Hepatocyte (in vitro differentiated cells): ENCODE measurements at places on chromosomes 6 and 20.

DNA sequence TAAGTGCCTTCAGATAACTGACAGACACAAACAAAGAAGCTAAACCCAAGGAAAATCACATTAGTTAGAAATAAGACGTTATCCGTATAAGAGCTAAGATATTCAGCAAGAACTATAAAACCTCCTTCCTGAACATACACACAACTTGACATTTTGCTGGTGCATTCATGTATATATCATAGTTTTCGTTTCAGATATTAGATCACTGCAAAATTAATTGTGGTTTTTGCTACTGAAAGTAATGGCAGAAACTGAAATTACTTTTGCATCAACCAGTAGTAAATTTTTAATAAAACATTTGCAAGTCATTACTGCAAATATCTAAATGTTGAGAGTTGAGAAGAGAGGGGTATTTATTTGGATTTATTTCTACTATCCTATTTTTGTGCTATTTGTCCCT lies 26.1 kb upstream of the KCNQ5 start:
- no peak for DNase-seq

GRCh38 chr20:43844778-43845614 lies 69.7 kb upstream of the TOX2 start:
- peak; percentile 30 for DNase-seq

- DNase-seq: no peak
Observed at GRCh38 chr20:36317675-36318074, 11.5 kb downstream of the DLGAP4 start.

- no peak for DNase-seq
Observed at GRCh38 chr6:99761711-99762110, 155.1 kb downstream of the PRDM13 start.

GRCh38 chr6:53679446-53679933 lies 13.9 kb upstream of the KLHL31 start:
- DNase-seq: peak; percentile 37

GRCh38 chr6:139341060-139341459 lies 33.4 kb downstream of the CITED2 start:
- no peak for DNase-seq

DNA sequence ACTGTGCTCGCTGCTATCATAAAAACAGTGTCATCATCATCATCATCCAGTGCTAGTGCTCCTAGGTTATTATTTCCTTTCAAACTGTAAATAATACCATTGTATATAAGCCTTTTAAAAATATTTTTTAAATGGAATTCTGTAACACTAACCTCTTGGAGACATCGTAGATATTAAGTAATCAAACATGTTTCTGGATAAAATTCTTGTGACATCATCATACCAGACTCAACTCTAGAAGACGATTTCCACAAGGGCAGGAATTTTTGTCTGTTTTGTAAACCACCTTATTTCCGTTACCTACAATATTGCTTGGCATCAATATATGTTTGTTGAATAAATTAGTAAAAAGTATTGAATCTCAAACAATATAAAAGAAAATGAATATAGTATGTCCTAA lies 40.4 kb downstream of the EPB41L2 start:
- no peak for DNase-seq

- DNase-seq: no peak
Observed at GRCh38 chr6:148924226-148925012, 177.6 kb downstream of the UST start.

- no peak for DNase-seq
Observed at GRCh38 chr6:3631877-3632276, 119.6 kb downstream of the PXDC1 start.

DNA sequence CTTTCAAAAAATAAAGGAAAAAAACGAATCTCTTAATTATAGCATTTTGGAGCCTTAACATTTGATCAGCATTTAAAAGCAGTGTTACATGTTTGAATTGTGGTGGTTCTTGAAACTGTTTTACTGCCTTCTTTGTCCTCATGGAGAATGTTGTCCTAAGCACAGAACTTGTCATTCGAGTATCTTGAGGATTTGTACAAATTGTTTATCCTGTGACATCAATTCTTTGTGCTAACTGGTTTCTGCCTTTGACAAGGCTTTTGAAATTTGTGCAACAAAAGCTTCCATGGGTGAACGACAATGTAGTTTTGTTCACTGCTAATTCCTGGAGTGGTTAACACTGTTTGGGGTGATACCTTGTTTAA lies 130.8 kb downstream of the SCAF8 start:
- DNase-seq: no peak

DNA sequence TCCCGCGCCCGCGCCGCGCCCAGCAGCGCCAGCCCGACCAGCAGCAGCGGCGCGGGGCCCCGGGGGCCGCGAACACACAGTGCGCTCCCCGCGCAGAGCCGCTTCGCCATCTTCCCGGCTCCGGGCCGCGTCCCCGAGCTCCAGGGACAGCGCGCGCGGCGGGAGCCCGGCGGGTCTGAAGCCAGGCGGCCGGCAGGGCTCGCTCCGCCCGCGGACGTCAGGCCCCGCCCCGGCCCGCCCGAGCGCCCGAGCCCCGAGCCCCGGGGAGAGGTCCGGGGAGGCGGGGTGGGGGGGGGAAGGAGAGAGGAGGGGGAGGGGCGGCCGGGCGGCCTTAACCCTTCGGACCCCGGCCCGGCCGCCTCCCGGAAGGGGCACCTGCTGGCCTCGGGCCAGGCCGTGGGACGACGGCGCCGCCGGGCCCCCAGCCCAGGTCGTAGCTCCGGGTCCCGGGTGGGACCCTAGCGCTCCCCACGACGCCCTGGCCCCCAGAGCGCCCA lies at the start of gene LAMA5:
Gene LAMA5 (minus strand): TSS at position 177 of the 497 bp plus-strand sequence. CDS start 67 bp downstream, at position 110.
- peak; percentile 89 for DNase-seq

GRCh38 chr6:36593569-36594028 lies 563 bp upstream of the SRSF3 start:
- DNase-seq: peak; percentile 71

- DNase-seq: no peak
Observed at GRCh38 chr6:4009486-4009885, 69.5 kb downstream of the FAM217A start.

DNA sequence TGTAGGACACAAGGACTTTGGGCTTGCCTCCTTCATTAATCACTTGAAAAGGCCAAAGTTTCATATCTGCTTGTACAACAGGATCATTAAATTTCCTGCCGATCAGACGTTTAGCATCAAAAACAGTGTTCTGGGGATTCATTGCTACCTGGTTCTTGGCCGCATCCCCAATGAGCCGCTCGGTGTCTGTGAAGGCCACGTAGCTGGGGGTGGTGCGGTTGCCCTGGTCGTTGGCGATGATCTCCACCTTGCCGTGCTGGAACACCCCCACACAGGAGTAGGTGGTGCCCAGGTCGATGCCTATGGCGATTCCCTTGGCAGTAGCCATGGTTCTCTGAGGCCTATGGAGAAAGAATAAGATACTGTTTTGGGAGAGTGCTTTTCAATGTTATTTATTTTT lies 3.4 kb downstream of the HSPA1L start:
- no peak for DNase-seq

DNA sequence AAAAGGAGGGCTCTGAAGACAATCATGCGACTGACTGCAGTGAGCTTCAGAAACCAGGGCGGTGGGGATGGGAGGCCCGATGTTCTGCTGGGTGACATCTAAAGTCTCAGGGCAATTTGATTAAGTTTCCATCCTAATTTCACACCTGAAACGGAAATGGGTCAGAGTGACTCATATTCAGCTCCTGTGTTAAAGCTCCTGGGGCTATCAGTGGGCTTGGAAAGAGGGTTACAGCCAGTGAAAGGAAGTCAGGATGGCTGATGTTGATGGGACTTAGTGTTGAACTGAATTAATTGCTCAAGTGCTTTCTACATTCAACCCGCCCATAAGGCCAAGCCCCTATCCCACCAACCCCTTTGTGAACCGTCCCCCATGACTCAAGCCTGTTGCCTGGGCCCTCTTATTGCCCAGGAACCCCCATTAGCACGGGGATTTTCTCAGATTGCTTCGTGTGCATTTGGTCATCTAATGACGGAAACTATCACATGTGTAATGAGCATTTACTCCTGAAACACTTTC lies 47.1 kb upstream of the TBC1D7 start:
- no peak for DNase-seq

DNA sequence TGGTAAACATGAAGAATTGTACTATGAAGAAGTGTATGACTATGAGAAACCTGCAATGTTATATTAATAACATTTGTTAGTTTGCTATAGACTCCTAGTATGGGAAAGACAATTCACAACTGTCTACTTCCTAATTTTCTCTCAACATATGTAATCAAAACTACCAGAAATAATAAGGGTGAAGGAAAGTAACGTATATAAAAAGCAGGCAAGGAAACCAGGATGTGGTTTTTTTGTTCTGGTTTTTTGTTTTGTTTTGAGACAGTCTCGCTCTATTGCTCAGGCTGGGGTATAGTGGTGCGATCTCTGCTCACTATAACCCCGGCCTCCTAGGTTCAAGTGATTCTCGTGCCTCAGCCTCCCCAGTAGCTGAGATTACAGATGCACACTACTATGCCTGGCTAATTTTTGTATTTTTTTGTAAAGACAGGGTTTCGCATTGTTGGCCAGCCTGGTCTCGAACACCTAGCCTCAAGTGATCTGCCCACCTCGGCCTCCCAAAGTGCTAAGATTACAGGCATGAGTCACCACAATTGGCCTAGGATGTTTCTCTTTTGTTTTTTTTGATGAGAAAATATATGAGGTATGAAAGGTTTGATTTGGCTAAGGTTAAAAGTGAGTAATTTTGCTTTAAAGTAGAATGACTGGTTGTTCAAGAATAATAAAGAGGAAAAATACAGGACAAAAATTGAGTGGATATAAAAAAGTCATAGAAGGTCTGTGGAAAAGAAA lies 83.1 kb downstream of the PTCHD4 start:
- no peak for DNase-seq

- no peak for DNase-seq
Observed at GRCh38 chr6:3347247-3347646, 88.5 kb downstream of the PSMG4 start.

DNA sequence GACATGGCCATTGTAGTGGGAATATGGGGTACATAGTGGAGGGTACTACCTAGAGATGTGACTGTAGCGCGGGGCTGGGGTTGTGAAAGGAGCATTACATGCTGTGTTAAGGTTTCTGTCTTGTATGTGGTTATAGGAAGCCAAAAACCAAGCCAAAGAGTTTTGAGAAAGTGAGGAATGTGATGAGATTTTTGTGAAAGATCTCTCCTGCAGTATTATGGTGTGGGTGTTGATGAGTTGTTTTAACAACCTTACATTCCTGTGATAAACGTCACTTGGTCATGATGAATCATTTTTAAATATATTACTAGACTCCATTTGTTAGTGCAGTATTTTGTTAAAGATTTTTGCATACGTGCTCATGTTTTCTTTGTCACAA lies 48.9 kb downstream of the ZFAND3 start:
- DNase-seq: no peak

DNA sequence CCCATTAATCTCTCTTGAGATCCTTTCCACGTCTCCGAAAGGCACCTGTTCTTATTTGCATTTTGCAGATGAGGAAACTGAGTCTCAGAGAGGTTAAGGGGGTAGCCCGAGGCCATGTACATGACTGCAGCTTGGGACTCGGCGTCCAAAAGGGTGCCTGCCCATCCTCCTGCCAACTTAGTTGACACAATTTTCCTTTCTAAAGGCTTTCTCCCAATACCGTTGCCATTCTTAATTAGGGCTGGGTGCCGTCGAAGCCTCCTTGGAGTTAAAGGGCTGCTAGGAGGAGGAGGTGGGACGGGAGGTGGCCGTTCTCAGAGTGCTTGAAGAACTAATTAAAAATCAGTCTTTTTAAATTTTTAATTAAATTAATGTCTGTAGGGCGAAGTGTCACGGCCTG lies 546 bp upstream of the PSMG4 start:
- no peak for DNase-seq

GRCh38 chr6:109453594-109454495 lies 1.7 kb downstream of the MICAL1 start:
- no peak for DNase-seq

DNA sequence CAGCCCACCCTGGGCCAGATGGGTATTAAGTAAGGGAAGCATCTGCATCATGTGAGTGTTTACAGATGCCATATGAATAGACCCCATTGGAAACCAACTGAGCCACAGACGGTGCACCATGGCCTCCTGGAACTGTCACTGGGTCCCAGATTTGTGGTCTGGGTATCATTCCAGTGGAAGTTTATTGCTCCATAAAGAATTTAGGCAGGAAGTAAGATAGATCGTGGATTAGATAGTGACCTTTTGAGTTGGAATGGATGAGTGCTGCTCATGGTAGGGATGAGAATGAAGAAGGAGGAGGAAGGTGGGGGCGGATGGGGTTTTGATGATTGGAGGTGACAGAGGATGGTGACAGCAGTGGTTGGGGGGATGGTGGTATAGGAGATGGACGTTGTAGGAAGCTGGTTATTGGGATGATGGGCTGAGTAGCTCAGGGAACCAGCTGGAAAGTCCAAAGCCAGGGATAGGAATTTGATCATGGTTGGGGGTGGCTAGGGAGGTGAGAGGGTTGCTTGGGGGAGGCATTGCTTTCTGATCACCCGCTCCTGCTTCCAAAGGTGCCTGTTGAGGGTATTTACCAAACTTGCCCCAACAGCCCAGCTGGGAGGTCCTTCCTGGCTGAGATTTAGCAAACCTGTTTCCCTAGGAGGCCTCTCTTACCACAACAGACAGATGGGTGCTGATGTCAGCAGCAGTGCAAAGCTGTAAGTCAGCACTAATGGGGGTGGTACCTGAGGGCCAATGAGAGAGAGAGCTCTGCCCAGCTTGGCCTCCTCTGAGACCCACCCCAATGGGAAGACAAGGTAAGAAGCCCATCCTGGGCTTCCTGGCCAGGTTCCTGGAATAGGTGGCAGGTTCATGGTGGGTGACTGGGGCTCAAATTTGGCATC lies 78.0 kb downstream of the VEGFA start:
- no peak for DNase-seq

DNA sequence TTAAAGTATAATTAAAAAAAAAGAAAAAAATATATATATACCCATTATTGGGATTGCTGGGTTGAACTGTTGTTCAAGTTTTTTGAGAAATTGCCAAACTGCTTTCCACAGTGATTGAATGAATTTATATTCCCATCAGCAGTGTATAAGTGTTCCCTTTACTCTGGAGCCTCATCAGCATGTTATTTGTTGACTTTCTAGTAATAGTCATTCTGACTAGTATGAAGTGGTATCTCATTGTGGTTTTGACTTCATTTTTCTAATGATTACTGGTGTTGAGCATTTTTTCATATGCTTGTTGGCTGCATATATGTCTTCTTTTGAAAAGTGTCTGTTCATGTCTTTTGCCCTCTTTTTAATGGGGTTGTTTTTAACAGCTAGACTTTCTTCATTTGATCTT lies 1260.8 kb upstream of the GJE1 start:
- no peak for DNase-seq

GRCh38 chr6:42704937-42705374 lies 17.4 kb downstream of the PRPH2 start:
- no peak for DNase-seq

GRCh38 chr6:118562959-118563358 lies 14.9 kb downstream of the PLN start:
- no peak for DNase-seq

GRCh38 chr20:10508468-10509251 lies 73.6 kb downstream of the SLX4IP start:
- DNase-seq: peak; percentile 44
